ENCODE measurements at places on chromosomes 5 and 9.

GRCh38 chr9:38153910-38154291 lies 84.9 kb upstream of the SHB start:
- DNase-seq: no peak

DNA sequence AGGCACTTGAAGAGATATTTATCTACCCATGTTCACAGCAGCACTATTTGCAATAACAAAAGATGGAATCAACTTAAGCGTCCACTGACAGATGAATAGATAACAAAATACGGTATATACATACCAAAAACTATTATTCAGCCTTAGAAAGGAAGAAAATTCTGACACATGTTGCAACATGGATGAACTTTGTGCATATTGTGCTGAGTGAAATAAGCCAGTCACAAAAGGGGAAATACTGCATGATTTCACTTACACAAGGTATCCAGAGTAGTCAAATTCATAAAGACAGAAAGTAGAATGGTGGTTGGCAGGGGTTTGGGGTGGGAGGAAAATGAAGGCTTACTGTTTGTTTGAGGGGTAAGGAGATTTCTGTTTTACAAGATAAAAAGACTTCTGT lies 66.0 kb downstream of the FBN2 start:
- DNase-seq: no peak

DNA sequence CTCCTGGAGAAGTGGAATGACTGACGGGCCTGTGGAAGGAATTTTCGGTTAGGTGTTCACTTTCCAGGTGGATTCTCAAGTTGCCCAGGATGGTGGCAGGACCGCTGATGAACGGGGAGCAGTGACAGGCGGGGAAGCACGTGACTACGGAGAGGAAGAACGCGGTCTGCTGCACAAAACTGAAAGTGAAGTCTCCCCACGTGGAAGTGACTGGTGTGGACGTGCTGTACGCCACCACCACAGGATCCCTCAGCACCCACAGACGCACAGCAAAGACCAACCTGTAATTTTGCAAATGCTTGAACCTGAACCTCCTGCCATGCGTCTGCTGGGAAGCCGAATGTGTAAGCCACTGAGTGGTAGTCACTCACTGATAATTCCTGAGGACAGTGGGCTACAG lies 51.4 kb downstream of the RNF130 start:
- no peak for DNase-seq

DNA sequence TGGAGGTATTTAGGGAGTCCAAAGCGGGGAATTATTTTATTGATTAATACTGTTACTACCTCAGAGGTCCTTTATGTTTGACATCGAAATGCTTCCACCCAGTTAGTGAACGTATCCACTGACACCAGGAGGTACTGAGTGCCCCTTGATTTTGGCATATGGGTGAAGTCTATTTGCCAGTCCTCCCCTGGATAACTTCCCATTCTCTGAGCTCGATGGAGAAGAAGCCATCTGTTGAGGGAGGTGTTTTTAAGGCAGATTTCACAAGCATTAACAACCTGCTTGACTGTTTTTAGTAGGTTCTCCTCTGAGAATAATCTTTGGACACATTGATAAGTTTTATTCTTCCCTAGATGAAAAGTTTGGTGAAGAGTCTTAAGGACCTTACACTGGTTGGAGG lies 165.3 kb upstream of the NREP start:
- no peak for DNase-seq

DNA sequence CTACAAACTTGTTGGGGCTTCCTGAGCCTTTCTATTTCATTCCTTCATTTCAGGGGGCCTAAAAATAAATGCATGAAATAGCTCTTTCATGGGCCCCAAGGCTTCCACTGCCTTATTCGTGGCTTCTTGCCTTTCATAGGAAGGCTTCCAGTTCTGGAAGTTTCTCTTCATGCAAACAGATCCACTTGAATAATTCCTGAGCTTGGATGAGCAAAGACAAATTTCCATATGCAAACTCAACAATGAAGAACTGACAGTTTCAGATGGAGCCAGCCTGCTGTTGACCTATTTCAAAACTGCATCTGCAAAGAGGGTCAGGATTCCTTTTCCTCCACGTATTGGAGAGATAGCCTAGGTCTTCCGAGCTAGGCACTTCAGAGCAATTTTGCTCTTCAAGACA lies 142.1 kb downstream of the MLLT3 start:
- DNase-seq: no peak

- no peak for DNase-seq
These were observed 10.3 kb upstream of the LAMC3 start for GRCh38 chr9:130998597-130999244.

- no peak for DNase-seq
These were observed 52.8 kb downstream of the SAXO1 start for GRCh38 chr9:18980189-18980588.

- DNase-seq: peak; percentile 31
These were observed 559.2 kb downstream of the PSAT1 start for GRCh38 chr9:78856144-78856543.

Data from SW480 (cell line).